ENCODE measurements at places on chromosomes 5 and 9.

DNA sequence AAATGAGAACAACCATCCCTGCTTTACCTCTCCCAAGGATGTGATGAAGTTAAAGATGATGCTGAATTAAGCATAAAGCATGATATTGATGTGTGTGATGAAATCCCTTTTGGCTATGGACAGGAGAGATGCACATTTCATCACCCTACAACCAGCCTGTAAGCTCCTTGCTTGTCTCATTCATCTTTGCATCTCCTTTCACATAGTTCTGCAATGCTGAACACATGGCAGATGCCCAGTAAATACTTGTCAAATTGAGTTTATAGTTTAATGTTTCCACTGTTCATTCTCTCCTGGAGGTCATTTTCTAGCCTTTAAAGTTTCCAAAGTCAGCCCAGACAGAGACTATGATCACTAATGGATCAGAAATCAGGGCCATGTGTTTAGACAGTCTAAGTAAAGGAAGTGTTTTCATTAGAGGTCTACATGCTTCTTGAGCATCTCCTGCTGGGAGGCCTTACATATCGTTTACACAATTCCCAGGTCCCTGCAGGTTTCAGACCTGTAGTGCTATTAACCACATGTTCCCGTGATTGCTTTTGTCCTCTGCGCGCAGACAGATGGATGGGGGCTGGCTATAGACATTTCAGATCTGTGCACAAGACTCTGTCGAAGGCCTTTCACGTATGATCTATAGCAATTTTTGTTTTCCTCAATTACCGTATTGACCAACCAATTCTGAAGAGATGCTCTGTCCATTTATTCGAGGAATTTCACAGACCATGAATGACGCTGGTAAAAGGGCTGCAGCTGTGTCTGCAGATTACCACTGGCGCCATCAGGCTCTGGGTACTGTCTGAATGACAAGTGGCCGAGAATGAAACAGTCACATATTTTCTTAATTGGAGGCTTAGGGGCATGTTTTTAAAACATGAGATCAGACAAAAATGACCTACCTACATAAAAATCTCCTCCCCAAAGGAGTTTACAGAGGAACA, 49.0 kb upstream of the CKMT2 start:
- DNase-seq = no peak

- DNase-seq = no peak
Observed at GRCh38 chr9:136049491-136050265, 45.4 kb downstream of the NACC2 start.

DNA sequence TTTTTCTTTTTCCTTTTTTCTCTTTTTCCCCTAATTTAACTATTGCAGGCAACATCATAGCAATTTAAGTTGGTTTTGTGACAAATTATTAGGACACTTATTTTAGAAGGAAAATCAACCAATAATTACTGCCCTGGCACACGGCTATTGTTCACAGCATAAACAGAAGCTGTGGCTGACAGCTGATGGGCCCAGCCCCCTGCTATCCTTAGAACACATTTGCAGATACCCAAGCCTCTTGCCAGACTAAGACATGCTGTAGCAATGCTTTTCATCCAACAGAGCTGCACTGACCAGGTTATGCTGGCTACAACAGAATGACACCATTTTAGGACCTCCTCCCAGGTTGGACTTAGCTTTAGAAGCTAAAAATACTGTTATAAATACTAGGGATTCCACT, 852.7 kb upstream of the DMAC1 start:
- DNase-seq = no peak

GRCh38 chr5:55633574-55634208, 78.4 kb downstream of the SLC38A9 start:
- no peak for DNase-seq

DNA sequence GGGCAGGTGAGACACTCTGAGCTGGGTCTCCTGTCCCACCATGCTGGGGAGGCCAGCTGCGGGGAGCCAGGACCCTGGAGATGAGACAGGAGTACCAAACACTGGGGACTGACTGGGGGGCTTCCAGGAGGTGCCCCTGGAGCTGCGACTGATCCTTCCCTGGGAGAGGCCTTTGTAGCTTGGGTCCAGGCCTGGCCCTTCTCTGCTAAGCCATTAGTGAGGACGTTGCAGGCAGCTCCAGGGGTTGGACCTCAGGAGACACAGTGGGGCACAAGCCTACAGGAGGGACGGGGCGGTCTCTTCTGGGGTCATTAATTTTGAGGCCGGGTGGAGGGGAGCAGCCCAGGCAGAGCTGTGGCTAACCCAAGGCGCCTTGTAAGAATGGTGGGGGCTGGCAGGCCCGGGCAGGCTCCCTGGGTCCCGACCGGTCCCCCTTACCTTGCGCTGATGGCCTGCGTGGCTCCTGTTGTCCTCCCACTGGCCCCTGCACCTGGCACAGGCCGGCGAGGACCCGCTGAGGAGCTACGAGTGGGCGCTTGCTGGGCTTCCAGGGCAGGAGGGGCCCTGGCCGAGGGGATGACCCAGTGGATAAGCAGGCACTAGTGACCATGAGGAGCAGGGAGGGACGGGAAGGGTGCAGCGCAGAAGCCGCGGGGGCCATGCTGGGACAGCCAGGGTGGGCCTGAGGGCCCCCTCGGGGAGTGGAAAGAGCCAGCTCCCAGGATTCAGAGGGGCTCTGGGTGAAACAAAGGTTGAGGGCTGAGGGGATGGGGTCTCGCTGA, 5.1 kb downstream of the MRPS2 start:
- no peak for DNase-seq

DNA sequence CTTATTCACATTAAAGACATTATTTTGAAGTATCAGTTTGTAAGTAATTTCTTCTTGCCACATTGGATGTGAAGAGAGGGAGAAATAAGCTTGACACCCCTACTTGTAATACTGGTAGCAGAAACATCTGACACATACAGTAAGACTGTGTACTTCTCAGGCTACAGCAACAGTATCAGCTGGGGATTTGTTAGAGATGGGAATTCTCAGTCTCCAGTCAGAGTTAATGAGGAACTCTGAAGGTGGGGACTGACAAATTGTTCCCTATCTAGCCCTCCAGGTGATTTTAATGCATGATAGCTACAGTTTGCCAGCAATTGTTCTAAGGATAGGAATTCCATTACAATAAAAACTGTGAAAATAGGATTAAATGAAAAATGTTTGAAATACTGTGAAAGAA, 524.8 kb downstream of the PRR16 start:
- DNase-seq = no peak

DNA sequence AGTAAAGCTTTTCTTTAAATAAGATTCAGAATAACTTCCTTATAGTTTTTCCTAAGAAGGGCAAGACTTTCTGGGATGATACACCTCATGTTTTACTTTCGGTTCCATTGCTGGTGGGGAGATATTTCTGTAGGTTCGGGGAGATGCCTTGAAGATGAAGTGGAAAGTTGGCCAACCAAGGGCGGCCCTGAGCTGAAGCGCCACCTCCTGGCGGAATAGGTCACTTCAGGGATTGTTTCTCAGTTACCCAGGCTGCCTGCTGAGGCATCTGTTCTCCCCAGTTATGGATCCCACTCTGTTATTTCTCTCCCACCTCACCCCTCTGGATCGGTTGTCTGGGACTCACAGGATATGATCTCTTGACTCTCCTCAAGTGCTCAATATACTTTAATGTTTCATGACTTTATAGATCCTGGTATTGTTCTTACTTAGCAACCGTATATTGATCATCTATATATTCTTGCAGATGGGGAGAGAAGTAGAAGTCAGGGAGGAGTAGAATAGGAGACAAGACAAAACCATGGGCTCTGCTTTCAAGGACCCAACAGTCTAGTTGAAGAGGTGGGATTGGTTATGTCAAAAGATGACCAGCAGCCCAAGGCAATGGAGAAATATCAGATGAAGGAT, 23.4 kb downstream of the MEGF10 start:
- no peak for DNase-seq

- no peak for DNase-seq
Observed at GRCh38 chr9:1879501-1879900, 135.6 kb upstream of the SMARCA2 start.

GRCh38 chr5:174410716-174411478, 313.5 kb upstream of the MSX2 start:
- DNase-seq = no peak

GRCh38 chr5:147920420-147921030, 14.2 kb upstream of the C5orf46 start:
- DNase-seq = no peak

GRCh38 chr9:81878530-81878929, 49.7 kb upstream of the SPATA31D4 start:
- DNase-seq = no peak

DNA sequence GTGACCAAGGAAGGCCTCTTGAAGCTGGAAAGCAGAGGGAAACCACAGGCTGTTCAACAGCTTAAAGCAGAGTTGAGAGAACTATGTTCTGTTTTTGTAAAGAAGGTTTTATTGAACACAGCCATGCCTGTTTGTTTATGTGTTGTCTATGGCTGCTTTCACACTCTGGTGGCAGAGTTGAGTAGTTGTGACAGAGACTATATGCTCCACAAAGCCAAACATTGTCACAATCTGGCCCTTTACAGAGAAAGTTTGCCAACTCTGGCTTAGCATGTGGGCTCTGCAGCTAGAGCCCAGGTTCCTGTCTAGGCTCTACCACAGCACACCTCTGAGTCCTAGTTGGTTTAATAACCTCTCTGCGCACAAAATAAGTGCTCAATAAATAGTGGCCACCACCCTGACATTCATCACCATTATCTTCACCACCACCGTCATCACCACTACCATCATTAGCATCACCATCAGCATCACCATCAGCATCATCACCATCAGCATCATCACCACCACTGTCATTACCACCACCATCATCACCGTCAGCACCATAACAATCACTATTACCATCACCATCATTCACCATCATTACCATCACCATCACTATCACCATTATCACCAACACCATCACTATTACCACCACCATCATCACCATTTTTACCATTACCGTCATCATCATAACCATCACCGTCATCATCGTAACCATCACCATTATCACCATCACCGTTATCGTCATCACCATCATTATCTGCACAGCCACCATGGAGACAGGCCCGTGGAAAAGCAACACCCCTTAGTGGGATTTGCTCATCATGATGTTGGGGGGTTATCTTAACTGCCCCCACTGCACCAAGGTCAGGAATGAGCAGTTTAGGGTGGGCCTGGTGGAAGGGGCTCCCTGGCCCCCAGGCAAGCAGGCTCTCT, 18.3 kb downstream of the AKNA start:
- DNase-seq = no peak

DNA sequence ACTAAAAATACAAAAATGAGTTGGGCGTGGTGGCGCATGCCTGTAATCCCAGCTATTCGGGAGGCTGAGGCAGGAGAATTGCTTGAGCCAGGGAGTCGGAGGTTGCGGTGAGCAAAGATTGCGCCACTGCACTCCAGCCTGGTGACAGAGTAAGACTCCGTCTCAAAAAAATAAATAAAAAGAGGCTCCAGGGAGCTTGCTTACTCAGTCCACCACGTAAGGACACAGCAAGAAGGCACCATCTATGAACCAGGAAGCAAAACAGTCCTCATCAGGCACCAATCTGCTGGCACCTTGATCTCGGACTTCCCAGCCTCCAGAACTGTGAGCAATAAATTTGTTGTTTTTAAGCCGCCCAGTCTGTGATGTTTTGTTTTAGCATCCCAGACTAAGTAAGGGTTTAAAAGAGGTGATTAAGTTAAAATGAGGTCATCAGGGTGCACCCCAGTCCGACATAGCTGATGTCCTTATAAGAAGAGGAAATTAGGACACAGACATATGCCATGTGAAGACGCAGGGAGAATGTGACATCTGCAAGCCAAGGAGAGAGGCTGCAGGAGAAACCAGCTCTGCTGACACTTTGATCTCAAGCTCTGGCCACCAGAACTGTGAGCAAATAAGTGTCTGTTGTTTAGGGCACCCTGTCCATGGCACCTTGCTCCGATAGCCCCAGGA, 45.9 kb downstream of the C9orf50 start:
- DNase-seq = no peak

DNA sequence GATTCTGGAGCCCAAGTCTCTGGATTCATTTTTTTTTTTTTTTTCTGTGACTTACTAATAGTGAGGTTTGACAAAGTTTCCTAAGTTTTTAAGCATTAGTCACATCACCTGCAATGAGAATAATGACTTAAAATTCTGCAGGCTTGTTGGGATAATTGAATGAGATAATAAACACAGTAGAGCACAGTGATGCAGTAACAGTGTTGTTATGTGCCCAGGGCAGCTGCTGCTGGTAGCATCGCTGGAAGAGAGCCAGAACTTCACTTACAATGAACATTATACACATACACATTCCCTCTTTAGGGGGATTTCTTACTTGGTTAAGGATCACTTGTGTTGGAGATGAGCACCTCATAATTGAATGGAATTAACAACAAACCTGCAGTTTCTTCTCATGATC, 78.9 kb downstream of the ALDH7A1 start:
- DNase-seq = no peak

GRCh38 chr9:137237759-137238726, 3.0 kb upstream of the TUBB4B start:
- DNase-seq = no peak

- no peak for DNase-seq
Observed at GRCh38 chr5:93649234-93649900, 66.3 kb downstream of the NR2F1 start.

DNA sequence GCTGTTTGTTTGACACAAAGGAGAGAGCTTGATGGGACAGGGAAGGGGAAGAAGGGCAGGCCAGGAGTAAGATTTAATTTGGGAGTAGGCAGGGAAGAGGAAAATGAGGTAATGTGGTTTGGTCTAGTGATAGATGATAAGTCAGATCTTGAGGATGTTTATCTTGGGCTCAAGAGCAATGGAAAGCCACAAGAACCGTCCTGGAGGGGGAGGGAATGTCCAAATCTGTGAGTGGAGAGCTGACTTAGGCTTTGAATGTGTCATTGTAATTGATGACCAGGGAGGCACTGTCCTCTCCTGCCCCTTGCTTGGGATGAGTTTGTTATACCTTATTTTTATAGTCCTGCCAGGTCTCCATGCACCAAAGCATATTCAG, 37.5 kb downstream of the MAMDC2 start:
- DNase-seq = no peak

GRCh38 chr5:10173716-10174115, 76.0 kb downstream of the ATPSCKMT start:
- no peak for DNase-seq

DNA sequence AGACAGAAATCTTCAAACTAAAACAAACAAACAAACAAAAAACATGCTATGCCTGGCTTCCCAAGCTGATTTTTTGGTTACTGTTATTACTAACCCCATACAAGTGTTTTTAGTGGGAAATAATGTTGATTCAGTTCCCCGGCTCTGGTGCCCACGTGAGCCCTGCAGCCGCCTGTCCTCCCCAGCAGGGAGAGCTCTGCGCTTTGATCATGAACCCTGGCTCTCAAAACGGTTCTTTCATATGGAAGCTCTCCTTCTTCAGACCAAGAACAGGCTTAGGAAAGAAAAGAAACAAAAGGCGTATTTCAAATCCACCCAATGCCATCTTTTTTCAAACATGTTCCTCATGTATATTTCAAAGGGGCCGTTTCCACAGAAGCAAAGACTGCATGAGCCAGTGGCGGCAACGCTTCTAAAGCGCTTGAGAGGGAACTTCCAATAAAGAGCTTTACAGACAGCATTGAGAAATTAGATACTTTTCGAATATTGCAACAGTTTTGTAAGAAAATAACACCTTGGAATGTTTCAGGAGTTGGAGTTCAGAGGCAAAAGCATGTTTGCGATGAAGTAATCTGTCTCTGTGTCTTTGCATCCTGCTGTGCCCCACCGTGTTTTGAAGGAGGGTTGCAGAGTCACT, 74.8 kb downstream of the ICE1 start:
- DNase-seq = peak; percentile 52

Data from fibroblast of the conjunctiva (primary cell).